Amygdala (tissue), 56 donors: ENCODE measurements at places on chromosomes 2 and 18.

- DNase-seq = no peak
Observed at GRCh38 chr2:175366815-175367214, 185.3 kb upstream of the ATP5MC3 start.

DNA sequence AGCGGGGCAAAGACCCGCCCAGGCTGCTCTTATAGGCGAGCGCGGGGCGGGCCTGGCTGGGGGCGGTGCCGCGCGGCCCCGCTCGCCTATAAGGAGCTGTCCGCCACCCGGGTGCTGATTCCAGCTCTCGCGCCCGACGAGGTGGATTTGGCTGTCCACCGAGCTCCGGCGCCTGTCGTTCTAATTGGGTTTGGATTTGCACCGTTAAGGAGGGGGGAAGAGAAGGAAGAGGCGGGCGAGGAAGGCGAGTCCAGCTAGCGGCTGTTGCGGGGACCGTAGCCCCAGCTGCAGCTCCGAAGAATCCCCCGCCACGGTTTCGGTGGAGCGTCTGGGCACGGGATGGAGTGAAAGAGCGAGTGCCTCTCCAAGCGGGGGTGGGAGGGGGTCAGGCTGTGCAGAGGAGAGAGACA lies at the start of gene CNTNAP5:
TSS of gene CNTNAP5 (plus strand) at position 117 of the 410 bp plus-strand sequence. CDS start 364 bp downstream, outside the sequence.
- DNase-seq = peak; percentile 66

GRCh38 chr18:39419315-39419714 lies 1853.7 kb upstream of the CELF4 start:
- no peak for DNase-seq

DNA sequence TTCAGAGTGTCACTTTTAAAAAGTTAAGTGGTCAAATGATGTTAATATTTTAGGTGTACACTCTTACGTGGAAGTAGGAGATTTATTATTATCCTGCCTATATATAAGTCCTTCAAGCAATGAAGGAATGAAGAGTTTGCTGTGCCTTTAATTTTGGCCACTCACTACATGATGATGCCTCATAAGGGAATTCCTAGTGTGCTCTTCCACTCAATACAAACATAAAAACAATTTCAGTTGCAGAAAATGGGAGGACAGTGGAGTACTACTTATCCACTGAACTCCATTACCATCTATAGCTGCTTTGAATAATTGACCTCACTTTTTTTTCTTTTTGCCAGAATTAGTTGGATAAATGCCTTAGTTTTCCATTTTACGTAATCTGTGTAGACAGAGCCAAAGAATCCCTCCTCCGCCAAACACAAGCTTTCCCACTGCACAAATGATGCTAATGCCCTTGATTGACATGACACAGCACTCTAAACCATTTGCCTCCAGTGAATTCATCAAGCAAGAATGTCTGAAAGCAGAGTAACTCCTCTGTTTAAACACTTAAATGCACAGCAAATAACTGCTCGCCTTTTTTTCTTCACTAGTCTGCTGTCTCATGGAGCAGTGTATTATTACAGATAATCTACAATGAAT lies 751.1 kb upstream of the FANCL start:
- no peak for DNase-seq

DNA sequence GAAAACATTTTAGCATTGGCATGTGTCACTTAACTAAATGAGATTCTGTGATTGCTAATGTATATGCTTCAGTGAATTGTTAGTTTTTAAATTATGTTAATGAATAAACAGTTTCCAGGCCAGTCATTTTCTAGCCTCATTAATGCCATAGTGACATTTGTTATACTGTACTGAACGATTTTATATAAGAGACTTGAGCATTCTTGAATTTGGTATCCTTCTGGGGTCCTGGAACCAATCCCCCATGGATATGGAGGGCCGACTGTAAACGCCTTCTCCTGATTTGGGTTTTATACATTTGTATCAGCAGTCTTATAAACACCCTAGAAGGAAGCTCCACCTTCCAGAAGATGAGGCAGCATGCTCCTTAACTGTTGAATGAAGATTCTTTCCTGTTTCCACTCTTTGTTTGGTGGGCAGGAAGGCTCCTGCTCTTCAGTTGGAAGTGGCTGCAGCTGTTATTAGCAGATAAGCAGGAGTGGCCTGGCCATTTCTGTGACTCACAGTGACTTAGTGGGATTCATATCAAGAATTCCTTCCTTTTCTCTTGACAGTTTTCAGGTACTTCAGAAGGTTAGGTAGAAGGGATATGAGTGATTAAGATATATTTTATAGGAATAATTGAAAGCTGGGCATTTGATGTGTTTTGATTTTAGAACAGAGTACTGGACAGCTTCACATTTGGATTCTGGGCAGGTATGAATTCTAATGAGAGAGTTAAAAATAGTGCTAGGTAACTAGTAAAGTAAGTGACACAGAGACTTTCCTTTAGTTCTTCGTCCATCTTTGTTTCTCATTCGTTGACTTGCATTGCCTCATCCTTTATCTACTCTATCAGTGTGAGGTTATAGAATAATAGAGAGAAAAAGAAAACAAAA lies 124.9 kb downstream of the PLCL1 start:
- DNase-seq = no peak

DNA sequence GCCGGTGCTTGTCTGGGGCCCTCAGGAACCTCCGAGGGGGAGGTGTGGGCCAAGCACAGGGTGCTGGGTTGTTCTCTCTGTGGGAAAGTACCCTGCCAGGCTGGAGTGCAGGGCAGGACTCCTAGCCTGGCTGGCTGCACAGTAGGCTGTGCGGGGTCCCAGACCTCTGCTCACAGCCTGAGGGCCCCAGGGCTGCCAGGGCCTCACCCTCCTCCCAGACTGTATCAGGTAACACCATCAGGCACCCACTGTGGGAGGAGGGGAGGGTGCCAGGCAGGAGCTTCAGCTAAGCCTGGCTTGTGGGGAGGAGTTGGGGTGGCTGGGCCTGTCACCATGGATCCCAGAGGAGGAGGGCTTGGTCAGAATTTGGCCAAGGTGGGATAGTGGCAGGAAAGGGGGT lies 211.9 kb upstream of the SMAD2 start:
- DNase-seq = no peak

GRCh38 chr2:161708350-161708975 lies 84.2 kb downstream of the SLC4A10 start:
- DNase-seq = no peak

DNA sequence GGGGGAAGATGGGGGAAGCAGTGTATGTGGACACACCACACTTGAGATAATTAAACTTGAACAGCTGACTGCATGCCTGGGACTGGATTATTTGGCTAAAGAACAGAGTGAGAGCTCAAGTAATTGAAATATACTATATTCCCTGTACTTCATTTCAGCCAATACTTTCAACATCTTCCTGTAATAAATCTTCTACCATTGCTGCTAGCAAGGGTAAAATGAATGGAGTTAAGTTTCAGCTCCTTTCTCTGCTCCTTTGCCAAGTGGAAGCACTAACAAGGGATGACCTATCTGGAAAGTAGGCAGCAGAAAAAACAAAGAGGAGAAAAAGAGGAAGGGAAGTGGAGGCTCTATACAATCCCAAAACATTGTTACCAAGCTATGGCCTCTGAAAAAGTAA lies 50.9 kb downstream of the MMADHC start:
- DNase-seq = no peak

DNA sequence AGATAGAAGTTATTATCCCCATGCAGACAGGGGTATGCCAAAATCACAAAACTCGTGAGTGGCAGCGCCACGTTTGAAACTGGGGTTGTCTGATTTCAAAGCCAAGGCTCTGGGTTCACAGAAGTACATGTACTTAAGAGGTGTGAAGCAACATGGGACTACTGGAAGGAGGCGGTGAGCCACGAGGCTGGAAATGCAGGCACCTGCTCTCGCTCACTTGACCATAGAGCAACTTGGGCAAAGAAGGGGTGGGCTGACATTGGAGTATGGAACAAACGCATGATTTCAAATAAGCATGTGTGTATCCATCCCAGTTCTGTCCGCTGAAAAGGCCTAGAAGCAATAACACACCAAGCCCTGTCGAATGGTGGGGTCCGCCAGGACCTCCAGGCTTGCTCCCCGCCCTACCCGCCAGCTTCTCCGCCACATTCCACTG lies 593 bp upstream of the ACTR2 start:
- no peak for DNase-seq

DNA sequence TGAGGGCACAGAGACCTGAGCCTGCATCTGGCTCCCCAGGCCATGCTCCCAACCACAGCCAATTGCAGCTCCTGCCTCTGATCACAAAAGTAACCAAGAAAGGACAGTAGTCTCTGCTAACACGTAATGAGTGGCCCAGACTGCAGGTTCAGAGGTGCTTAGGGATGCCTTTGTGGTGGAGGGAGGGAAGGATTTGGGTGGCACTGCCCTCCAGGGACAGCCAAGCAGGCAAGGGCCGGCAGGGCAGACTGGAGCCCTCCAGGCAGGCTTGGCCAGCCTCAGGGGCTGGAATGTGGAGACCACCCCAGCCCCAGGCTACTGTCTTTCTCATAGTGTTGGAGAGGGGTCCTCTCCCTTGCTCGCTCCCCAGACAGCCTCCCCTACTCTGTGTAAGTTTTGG lies 114.5 kb upstream of the SMAD2 start:
- DNase-seq = no peak

DNA sequence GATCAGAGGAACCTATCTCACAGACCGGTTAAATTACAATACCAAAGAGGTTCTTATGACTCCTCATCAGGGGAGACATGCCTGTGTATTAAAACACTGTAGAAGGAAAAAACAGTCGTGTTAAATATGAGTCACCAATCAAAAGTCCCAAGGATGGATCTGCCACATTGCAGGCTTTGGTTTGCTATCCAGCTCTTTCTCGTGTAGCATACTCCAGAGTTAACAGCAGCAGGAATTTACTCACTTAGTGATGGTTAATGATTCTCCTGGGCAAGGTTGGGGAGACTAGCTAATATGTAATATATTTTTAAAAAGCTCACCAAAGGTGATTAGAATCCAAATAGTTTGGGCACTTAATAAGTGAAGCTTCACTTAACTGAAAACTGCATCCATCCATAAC lies 109.7 kb downstream of the MBD5 start:
- no peak for DNase-seq

GRCh38 chr2:241970716-241971115 lies 101.2 kb downstream of the RTP5 start:
- no peak for DNase-seq

GRCh38 chr2:112182581-112183034 lies 44.4 kb downstream of the FBLN7 start:
- no peak for DNase-seq

- no peak for DNase-seq
Observed at GRCh38 chr2:162153608-162154224, 1.7 kb upstream of the GCG start.

DNA sequence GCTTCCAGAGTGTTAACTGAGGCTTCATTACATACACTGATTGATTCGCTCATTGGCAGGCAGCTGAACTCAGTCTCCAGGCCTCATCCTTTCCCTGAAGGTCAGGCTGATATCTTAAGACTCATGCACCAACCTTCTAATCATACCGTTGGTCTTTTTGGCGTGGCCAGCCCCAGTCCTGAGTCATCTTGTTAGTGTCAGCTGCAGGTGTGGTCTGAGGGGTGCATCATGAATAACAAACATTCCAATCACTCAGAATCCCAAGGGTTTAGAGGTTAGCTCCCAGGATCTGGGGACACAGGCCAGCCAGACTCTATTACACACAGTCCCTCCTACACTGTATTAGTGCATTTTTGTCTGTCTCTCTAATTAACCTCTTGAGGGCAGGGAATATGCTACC lies 271.5 kb downstream of the HRH4 start:
- DNase-seq = no peak

- no peak for DNase-seq
Observed at GRCh38 chr18:23056315-23056714, 79.0 kb upstream of the CABLES1 start.

DNA sequence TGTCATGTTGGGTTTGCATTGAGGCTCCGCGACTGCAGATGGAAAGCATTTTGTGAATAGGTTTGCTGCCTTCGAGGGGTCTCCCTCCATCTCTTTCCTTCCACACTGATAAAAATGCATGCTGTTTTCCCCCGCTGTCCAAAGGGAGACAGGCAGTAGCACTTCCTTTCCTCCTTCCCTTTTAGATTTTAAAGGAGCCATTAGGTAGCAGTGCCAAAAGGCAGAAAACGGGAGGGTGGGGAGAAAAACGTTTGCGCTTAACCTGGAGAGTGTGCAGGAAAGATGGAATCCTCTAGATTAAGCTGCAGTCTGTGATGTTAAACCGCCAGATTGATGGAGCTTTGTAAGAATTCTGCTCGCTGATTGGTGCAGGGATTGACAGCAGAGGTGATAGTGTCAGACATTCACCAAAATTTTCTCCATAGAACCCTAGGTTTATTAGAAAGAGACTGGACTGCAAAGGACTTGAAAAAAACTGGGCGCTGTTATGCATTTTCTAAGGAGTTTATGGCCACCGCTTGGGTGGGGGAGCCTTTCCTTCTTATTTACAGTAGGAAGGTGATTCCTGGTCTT lies 688 bp downstream of the MAPRE2 start:
- DNase-seq = peak; percentile 72

DNA sequence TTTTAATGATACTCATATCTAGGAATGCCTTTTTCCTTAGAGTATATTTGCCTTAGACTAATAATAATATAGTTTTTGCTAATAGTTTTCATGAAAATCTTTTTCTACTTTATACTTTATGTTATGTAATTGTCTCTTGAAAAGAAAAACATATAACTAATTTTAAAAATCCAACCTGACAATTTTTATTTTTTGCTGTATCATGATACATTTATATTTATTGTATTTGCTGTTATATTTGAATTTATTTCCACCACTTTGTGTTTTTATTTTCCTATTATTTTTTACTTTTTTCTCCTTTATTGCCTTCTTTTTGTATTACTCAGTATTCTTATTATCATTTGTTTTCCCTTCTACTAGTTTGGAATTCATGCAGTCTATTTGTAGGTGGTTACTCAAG lies 85.4 kb downstream of the MBD5 start:
- no peak for DNase-seq

DNA sequence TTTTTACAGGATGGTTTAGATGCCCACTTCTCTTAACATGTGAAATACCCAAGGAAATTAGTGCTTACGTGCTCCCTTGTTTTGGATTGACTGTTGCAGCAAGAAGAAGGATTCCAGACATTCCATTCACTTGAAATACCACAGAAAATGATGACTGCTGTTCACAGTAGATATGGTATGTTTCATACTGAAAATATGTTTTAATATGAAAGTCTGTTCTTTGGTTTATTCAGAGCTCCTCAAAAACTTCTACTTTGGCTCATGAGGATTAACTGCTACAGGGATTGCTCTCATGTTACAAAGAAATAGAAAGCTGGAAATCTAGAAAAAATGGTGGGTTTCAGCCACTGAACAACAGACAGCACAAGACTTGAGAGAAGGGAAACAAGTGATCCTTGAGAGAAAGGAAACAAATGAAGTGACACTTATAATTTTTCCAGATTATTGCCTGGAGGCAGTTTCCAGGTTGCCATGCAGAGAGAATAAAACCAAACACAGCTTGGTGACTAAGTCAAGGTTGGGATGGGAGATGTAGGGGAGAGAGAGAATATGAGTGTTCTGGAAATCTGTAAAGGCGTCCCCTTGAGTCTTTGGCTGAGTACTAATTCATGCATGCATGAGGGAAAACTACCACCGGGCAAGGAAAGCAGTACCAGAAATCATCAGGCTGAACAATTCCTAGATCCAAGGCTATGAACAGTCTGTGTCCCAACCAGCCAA lies 348.1 kb downstream of the CLIP4 start:
- DNase-seq = no peak

GRCh38 chr2:133605011-133605765 lies 36.9 kb upstream of the NCKAP5 start:
- no peak for DNase-seq
